ENCODE measurements at places on chromosomes 2 and 18. TPM values are rescaled to one million over a fixed set of nuclear protein-coding genes. Genes with fewer than 3 reads are reported as not detected.

Gene TCF23
- total RNA-seq: not detected

Gene KLHL30
- total RNA-seq: 0.57 TPM

Gene CRYGC
- total RNA-seq: not detected

Gene IGFBP2
- 4.7 TPM for total RNA-seq

Gene CPSF3
- total RNA-seq: 49.5 TPM

Gene PTRHD1
- 28.2 TPM for total RNA-seq

Gene ANKRD30B
- under 0.01 TPM for total RNA-seq

Gene XDH
- not detected for total RNA-seq

Gene LYG1
- total RNA-seq: 0.43 TPM

Gene TMEM37
- total RNA-seq: 0.37 TPM

Gene KIF5C
- 0.09 TPM for total RNA-seq
